ENCODE measurements at places on chromosomes 5 and 9.

DNA sequence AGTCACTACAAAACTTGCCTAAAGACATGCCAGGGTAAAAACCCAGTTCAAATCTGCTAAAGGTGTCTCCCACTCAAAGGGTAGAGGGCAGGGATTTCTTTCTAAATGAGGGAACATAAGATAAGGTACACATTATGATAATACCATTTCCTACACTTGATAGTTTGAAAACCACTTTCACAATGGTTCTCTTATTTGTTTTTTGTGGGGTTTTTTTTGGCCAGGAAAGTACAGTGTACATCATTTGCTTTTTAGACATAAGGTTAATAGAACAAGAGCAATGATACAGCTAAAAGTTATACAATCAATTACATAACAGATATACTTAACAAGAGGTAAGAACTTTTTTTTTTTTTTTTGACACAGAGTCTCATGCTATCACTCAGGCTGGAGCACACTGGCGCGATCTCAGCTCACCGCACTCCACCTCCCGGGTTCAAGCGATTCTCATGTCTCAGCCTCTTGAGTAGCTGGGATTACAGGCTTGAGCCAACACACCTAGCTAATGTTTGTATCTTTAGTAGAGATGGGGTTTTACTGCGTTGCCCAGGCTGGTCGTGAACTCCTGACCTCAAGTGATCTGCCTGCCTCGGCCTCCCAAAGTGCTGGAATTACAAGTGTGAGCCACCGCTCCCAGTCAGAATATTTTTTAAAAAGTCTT is 48.8 kb upstream of the GLRX start:
- DNase-seq, result no peak

- no peak for DNase-seq
Observed at GRCh38 chr9:132006677-132007370, 72.8 kb downstream of the MED27 start.

DNA sequence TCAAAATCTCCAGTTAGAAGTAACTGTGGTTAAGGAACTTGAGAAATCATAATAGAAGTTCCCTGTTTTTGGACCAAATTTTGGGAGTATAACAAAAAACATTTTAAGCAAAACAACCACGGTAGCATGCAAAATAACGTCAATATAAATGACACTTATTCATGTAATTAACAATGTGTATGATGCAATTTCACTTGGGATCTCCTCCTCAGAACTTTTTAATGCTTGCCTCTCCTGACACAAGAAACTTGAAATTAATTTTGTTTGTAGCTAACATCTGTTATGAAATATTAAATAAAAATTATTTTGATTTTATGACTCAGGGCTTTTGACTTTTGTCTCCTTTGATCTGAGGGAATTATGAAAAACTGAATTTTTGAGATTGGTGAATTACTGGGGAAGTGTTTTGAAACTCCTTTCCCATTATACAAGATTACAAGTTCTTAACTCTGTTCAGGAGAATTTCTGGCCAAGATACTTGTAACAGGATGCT is 149.7 kb downstream of the ATP10B start:
- DNase-seq, result no peak

DNA sequence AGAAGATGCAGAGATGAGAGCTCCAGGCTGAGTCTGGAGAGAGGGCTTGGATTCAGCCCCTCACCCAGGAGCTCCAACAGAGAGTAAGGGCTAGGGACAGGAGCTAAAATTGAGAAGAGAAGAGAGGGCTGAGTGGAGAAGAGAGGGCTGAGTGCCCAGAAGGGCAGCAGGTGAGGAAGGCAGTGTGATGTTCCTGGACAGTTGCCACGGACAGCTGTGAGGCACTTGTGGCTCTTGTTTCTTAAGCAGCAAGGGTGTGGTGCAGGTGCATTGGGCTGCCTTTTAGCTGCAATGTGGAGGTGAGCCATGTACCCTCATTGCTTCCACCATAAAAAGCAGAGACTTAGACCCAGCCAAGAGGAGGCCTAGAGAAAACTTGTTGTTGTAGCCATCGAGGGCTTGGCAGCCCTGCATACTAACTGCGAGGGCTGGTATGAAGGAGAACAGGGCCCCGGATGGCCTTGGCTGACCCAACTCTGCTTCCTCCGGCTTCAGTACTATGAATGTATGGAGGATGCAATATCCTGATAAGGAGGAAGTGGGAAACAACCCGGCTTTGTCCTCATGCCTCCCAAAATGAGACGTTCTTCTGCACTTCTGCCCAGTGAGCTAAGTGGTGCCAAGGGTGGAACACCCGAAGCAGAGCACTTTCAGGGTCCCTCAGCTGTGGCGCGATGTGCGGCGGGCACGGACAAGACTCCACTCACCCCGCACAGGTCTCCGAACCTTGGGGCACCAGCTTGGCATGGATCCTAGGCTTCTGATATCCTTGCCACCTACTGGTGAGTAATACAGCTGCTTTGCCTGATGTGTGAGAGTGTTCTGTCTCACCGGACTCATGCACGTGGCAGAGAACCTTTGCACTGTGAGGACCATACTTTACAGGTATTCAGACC is 65.2 kb downstream of the LRRC70 start:
- no peak for DNase-seq

DNA sequence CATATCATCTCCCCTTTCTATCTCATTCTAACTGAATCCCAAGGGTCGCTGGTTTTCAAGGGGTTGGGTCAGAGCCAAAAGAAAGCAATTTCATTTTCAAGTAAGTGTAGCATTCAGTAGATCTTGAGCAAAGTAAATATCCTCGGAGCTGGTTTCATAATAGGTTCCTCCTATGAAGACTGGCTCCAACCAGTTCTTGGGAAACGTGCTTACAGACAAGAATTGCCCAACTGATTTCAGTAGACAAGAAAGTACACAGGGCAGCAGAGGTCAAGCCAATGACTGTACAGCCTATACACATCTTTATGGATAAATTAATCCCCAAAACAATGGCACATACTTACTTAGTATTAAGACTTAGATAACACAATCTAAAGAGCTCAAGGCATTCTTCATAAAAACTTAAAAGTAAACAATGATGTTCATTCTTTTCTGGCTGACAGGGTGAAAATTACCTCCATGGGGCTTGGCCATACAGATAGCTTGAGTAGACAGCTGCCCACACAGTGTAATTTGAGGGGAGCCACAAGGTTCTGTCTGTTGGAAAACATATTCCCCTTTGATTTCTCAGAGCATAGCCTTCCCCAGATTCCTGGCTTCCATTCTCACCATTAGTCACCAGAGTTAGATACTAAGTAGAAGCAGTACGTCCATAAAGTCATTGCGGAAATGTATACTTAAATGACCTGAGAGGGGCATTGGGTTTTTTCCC is 163.9 kb downstream of the ARRDC3 start:
- no peak for DNase-seq

- peak; percentile 93 for DNase-seq
Observed at GRCh38 chr9:92138157-92138959, 23.1 kb upstream of the SPTLC1 start.

DNA sequence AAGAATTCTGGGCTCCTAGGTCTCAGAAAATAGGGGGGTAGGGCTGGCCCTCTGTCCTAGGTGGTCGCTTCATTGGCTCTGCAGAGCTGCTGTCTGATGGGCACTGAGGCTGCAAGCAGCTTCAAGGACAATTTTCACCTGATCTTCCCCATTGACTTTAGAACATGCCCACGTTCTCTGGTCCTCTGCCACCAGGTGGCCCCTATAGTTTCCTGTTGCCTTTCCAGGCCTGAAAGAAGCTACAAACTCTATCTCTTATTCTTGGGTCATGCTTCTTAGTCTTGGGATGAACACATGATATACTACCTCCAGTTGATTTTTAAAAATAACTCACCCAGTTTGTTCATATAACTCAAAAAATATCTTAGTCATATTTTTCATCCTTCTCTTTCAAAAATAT is 26.3 kb downstream of the SPZ1 start:
- DNase-seq, result peak; percentile 34

DNA sequence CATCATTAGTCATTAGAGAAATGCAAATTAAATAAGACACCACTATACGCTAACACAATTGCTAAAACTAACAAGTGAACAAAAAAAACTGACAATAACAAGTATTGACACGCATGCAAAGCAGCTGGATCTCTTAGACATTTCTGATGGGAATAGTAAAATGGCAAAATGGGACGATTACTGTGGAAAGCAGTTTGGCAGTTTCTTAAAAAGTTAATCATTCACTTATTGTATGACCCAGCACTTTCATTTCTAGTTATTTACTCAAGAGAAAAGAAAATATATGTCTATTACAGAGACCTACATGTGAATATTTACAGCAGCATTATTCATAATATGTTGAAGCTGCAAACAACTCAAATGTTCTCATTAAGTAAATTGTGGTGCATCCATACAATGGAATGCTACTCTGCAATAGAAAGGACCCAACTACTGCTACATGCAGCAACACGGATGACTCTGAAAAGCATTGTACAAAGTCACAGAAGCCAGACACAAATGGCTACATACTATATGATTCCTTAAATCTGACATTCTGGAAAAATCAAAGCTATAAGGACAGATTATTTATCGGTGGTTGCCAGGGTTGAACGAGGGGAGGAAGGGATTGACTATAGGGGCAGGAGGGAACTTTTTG is 96.8 kb upstream of the ITGA2 start:
- DNase-seq, result no peak

- DNase-seq, result no peak
Observed at GRCh38 chr9:115978659-115979096, 174.9 kb upstream of the PAPPA start.

GRCh38 chr5:89299998-89300397 is 417.0 kb upstream of the MEF2C start:
- no peak for DNase-seq

DNA sequence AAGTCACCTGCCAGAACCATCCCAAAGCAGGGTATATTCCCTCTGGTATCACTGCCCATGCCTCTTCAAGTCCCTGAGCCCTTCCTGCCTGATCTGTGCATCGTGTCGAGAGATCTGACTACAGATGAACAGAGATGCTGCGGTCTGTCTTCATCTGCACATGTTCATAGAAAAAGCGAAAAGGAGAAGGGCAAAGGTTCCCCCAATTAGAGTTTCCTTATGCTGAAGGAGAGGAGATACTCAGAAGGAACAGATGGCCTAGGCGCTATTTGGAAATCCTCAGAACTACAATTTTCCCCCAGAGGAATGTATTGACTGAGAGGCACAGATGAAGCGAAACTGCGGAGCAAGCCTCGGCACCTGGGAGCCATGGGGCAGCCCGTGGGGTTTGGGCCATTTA is 170.9 kb downstream of the SEC61B start:
- no peak for DNase-seq

DNA sequence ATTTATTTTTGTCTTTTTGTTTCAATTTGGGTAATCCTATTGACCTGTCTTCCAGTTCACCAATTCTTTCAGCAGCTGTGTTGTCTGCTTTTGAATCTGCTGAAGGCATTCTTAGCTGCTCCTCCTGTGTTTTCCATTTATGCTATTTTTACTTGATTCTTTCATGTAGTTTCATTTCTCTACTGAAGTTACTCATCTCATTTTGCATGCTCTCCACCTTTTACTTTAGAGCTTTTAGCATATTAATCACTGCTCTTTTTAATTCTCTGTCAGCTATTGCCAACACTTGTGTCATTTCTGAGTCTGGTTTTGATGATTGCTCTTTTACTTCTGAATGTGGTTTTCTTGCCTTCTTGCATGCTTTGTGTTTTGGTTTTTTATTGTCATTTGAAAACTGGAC is 496.0 kb upstream of the CLINT1 start:
- no peak for DNase-seq

DNA sequence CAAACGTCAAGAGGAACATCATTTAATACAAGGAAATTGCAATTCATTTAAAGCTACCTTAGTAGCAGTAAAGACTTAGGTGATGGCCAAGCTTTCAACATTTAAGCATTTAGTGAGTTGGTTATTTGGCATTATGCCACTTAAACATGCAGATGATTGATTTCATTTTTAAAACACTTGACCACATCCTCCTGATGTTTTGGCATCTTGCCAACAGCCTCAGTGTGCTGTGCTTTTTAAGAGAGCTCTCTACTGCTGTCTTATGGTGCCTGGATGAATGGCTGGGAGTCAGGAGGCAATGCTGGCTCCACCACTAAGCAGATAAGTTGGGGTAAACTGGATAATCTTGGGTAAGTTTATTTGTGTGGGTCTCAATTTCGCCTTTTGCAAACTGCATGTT is 364.5 kb downstream of the MAN2A1 start:
- peak; percentile 11 for DNase-seq

DNA sequence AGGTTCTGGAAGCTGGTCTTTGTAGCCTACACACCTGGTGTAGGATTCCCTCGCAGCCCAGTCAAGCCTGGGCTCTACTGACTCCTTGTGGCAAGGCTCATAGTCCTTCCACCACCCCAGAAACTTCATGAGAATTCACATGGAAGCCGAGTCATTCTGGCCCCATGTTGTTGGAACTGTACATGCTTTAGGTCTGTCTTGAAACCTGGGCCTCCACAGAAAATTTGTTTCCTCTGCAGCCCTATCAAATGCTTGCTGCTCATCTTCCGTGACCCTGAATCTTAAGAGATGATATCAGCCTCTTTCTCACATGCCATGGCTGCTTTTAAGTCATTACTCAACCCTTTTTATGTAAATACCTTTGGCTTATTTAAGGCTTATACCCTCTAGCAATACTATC is 113.4 kb upstream of the GRHPR start:
- DNase-seq, result no peak

- peak; percentile 89 for DNase-seq
Observed at GRCh38 chr5:36739751-36740221, 133.4 kb downstream of the SLC1A3 start.

DNA sequence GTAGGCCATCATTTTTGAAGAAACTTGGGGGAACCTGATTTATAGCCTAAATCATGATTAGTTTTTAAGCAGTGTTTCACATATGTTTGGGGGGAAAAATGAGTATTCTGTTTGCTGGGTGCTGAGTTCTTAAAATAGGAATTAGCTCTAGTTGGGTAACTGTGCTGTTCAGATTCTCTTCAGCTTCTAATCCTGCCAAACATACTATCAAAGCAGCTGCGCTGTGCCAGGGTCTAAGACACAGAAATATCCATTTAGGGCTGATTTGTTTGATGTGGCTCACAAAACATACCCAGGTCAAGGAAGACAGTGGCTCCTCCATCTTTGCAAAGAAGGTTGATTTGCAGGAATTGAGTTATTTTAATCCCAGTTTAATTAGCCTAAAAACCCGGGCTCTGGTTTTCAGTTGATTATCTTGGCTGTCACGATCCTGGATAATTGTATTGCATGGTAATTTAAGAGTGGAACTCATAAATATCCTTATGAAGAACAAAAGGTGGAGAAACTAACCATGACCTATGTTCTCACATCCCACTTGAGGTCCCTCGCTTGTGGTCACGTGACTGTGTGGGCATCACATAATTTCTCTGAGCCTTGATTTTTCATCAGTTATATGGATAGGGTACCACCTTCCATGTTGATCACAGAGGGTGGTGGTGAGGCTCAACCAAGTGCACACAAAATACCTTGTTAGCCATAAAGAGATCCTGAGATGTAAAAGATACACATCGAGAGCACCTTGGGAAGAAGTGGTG is 18.7 kb downstream of the CYFIP2 start:
- DNase-seq, result no peak
